Fibroblast of skin of scalp (primary cell): ENCODE measurements at places on chromosomes 4 and X.
A peak's percentile ranks its signal among the peaks of the same experiment; 100 is the strongest.

- DNase-seq: peak; percentile 47
These were observed 131.8 kb upstream of the ENPEP start for GRCh38 chr4:110344165-110344564.

DNA sequence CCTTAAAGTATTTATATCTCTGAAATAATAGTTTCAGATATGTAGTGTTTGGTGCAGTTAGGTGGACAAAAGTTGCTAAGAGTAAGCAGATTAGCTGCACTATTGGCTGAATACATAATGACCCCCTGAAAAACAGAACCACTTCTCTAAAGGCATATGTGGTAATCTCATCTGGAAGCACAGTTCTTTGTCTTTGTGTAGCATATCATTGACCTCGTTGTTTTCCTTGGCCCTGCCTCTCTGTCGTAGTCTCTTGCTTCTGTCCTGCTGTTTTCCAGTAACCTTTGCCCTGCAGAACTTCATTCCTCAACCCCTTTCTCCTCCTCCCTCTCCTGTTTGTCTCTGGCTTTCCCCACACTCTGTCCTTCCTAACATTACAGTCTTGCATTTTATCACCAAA is 41.4 kb downstream of the JADE3 start:
- no peak for DNase-seq

GRCh38 chr4:123503698-123504363 is 107.2 kb downstream of the SPRY1 start:
- no peak for DNase-seq

DNA sequence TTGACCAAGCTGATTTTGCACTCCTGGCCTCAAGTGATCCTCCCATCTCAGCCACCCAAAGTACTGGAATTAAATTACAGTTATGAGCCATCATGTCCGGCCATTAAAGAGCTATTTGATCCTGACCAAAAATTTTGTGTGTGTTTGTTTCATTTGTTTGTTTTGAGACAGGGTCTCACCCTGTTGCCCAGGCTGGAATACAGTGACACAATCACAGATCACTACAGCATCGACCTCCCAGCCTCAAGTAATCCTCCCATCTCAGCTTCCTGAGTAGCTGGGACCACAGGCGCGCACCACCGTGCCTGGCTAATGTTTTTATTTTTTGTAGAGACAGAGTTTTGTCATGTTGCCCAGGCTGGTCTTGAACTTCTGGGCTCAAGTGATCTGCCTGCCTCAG is 82.9 kb upstream of the RBPJ start:
- no peak for DNase-seq

- DNase-seq: no peak
These were observed 752.3 kb upstream of the NDST4 start for GRCh38 chr4:115865736-115866135.

GRCh38 chr4:107647591-107647990 is 72.4 kb downstream of the PAPSS1 start:
- peak; percentile 43 for DNase-seq

DNA sequence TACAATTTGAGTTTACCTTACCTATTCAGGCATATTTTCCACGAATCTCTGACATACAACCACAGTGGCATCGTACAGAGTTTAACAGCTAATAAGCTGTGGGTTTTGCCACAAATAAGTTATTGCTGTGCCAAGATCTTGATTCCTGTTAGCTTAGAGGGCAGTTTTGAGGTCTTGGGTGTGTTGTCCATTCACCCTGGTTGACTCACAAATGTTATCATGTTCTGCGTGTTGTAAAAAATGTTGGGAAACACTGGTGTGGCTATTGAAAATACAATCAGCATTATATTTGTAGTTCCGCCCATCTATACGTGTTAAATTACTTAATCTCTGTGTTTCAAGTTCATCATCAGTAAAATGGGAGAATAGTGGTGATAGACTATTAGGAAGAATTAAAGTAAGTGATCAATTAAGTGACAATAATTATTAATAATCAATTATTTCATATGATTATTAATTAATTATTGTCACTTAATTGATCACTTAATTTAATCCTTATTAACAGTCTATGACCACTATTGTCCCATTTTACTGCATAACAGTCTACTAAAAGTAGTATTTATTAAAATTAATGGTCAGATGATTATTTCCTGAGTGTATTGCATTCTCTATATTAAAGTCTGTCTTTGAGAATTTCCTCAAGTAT is 96.3 kb downstream of the TMA16 start:
- DNase-seq: no peak

DNA sequence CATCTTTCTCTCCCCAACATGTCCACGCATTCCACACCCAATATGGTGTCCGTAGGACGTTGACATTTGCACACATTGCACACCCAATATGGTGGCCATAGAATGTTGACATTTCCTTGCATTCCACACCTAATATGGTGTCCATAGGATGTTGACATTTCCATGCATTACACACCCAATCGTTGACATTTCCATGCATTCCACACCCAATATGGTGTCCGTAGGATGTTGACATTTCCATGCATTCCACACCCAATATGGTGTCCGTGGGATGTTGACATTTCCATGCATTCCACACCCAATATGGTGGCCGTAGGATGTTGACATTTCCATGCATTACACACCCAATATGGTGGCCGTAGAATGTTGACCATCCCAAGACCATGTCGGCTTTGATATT is 88.4 kb upstream of the SHOX start:
- DNase-seq: no peak
